GM18507 (cell line): ENCODE measurements at places on chromosomes 12 and 14.

GRCh38 chr12:121911824-121912585 lies 6.4 kb upstream of the CFAP251 start:
- no peak for DNase-seq

DNA sequence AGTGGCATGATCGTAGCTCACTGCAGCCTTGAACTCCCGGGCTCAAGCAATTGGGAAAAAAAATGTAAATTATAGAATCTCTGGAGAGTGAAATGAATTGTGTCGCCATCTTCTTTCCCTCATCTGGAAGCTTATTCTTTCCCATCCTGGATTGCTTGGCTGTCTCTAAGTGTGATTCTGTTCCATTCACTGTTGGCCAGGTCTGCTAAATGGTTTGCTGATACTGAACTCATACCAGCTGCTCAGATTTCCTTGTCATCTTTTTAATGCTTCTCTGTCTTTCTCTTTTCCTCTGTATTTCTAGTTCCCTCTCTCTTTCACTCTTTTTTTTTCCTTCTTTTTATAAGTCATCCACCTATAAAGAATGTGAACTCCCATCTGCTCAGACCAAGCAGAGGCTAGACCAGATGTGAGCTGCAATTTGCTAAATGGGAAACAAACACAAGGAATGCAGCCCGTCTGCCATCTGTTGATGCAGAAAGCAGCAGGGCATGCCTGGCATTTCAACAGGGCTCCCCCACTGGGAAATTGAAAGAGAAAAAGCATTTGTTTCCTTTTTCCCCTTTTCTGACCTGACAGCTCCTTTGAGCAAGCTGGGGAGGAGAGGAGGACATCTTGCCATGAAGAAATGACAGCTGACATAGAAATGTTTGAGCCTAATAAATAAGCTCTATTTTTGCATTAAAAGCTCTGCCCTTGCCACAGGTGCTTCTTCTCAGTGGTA lies 1823.6 kb upstream of the FLRT2 start:
- DNase-seq: no peak

DNA sequence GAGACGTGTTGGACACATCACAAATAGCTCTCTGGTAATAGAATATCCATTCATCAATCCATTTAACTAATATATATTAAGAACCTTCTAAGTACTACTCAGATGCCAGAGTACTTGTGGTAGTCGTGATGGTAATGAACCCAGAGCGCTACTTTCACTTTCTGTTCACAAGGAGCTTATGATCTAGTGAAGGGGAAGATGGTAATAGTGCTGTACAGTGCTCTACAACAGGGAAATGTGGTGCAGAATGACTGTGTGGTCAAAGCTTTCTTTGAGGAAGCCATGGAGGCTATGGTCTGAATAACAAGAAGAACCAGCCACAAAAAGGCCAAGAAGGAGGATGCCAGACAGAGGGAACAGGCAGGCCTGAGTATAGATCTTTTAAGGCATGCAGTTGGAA lies 212.0 kb downstream of the PTPRO start:
- no peak for DNase-seq

DNA sequence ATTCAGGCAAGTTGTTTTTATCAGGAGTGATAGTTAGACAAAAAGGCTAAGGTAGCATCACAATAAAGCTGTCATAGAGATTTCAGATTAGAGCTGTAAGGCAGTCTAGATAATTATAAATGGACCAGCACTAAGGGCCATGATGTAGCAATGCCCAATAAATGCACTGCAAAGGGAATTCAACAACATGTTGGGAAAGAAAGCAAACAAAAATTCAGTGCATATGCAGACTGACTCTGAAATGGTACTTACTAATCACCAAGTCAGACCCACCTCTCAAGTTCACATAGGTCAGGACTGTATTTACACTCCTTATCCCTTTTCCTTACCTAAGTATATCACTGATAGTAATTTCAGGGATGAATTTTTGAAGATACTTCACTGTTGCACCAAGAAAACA lies 33.7 kb upstream of the SOS2 start:
- DNase-seq: no peak

DNA sequence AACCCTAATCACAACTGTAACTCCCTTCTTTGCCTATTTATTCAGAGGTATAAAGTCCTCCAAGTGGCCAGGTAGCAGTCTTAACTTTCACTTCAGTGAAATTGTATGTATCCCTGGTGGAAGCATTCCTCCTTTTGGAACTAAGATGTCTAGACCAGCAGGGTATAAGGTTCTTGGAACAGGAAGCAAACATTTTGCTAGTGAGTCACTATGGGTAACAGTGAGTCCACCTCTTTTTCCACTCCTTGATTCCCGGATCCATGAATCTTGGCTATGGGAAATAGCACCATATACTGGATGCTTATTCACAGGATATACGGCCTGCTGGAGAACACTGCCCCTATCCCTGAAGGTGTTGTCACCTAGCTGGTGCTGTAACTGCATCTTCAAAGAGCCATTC lies 80.2 kb downstream of the KCNA5 start:
- DNase-seq: no peak

GRCh38 chr12:130508318-130508717 lies 170.6 kb downstream of the PIWIL1 start:
- DNase-seq: no peak

- no peak for DNase-seq
Observed at GRCh38 chr12:64665514-64665913, 55.2 kb downstream of the RASSF3 start.

DNA sequence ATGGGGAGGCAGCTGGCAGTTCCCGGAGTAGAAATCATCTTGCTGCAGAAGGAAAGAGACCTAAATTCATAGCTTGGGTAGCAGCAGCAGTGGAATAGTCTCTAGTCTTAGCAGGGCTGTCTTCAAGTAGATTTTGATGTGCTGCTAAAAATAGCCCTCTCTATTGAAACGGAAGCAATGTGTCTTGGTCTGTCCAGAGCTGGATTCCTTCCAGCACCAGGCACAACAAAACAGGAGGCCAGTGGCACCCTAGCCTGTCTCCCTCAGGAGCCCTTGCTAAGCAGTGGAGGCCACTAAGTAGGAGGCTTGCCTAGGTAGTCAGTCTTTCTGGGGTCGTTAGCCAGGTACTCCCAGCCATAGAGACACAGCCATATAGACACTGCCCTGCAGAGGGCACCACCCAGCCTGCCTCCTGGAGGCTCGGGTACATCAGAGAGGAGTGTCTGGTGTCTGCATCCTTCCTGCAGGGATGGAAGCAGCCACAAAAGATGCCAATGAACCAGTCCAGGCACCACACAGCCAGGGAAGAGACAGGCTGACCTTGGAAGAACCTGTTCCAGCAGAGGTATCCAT lies 97.5 kb downstream of the CRACR2A start:
- DNase-seq: no peak

- no peak for DNase-seq
Observed at GRCh38 chr12:85279449-85280164, 413 bp upstream of the ALX1 start.

DNA sequence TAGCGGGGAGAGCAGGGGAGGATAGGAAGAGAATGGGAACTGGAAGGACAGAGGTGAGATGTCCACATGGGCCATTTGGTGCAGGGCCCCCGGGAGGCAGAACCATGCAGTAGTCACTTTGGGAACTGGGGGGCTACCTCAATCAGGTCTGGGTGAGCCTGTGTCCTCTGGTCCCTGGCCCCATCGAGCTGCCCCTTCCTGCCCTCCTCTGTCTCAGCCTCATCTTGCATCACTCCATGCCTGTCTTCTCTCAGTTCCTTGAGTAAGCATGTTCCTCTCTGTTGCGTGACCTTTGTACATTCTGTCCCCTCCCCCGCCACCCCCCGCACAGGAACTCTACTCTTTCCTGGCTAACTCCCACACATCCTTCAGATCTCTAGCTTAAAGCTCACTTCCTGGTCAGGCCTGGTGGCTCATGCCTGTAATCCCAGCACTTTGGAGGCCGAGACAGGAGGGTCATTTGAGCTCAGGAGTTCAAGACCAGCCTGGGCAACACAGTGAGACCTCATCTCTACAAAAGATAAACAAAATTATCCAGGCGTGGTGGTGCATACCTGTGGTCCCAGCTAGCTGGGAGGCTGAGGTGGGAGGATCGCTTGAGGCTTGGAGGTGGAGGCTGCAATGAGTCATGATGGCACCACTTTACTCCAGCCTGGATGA lies 23.2 kb downstream of the FOS start:
- DNase-seq: no peak

- no peak for DNase-seq
Observed at GRCh38 chr14:23162800-23163199, 20.7 kb downstream of the SLC7A8 start.

DNA sequence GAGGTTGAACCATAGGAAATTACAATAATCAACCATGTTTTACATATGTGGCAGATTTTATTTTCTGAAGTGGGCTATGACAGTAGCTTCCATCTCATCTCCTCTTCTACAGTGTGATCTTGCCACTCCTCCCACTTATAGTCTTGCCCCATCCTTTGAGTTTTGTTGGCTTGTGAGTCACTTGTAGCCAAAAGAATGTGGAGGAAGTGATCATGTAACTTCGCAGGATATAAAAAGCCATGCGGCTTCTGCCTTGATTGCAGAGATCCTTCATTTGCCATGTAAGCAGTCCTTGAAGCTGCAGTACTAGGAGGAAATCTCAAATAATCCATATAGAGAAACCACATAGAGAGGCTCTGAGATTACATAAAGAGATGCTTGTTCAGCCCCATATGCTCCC lies 13.7 kb upstream of the ZNF84 start:
- DNase-seq: no peak

GRCh38 chr14:103000291-103000921 lies 56.9 kb downstream of the CDC42BPB start:
- no peak for DNase-seq

DNA sequence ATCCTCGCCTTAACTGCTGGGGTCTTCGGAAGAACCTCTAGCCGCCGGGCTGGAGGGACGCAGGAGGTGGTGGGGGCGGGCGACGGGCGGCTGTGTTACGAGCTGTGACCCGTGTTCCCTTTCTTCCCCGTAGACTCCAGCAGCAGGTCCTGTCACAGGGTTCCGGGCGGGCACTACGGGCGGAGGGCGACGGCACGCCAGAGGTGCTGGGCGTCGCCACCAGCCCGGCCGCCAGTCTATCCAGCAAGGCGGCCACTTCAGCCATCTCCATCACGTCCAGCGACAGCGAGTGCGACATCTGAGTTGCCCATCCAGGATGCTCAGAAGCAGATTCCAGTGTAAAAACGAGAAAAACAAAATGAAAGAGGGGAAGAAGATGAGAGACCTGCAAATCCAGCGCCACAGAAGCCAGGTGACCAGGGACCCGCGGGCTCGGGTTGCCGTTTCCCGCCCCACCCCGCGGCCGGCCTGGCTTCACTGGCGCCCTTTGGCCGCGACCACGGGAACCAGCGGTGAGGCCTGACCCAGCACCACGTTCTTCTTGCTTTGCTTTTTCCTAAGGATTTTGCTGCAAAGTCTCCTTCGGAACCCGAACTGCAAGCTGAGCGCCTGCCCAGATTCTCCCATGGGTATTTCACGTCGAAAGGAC lies 2.1 kb downstream of the SIX6 start:
- no peak for DNase-seq

- no peak for DNase-seq
Observed at GRCh38 chr14:98651037-98651436, 621.0 kb downstream of the BCL11B start.

GRCh38 chr14:66842911-66843512 lies 335.1 kb downstream of the GPHN start:
- DNase-seq: no peak

DNA sequence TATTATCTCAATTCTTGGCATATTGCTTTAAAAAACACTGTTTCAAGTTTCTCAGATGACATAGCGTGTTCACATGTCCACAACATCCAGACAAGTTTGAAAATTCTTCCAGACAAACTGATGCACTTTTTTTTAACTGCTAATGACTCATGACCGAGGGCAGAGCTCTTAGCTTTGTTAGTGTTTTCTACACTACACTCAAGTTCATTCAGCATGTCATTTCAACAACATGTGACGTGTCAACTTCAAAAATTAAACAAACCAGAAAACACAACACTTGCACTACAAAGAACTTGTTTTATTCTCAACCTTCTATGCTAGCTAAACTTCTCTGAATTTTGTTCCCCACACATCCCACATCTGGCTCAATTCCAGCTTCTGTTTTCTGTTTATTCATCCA lies 1186.3 kb upstream of the FLRT2 start:
- no peak for DNase-seq

- no peak for DNase-seq
Observed at GRCh38 chr12:3964439-3964838, 91.2 kb upstream of the PARP11 start.

GRCh38 chr12:129550353-129550752 lies 353.5 kb downstream of the TMEM132D start:
- no peak for DNase-seq

DNA sequence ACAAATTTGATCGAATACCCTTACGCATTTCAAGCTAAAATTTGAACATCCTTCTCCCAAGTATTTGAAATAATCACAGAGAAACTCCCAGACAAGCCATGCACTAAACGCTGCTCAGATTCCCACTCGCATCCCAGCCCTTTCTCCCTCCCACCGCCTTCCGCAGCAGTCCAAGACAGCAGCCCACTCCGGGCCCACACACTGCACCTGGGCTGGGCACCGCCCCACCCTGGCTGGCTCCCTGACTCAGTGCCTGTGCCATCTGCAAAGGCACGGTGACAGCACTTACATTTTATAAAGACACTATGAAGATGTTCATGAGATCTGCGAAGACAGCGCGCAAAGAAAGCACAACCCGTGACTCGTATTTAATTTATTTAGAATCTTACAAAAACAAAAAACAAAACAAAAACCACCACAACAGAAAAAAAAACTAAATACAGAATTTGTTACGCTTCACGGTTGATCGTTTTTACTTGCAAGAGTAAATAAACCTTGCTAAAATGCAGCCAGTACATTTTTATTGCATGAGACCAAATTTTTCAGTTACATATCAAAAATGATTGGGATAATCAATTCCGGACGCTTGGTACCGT lies 17.2 kb upstream of the CDK2AP1 start:
- DNase-seq: no peak

- DNase-seq: no peak
Observed at GRCh38 chr12:105262461-105263184, 26.6 kb upstream of the APPL2 start.

DNA sequence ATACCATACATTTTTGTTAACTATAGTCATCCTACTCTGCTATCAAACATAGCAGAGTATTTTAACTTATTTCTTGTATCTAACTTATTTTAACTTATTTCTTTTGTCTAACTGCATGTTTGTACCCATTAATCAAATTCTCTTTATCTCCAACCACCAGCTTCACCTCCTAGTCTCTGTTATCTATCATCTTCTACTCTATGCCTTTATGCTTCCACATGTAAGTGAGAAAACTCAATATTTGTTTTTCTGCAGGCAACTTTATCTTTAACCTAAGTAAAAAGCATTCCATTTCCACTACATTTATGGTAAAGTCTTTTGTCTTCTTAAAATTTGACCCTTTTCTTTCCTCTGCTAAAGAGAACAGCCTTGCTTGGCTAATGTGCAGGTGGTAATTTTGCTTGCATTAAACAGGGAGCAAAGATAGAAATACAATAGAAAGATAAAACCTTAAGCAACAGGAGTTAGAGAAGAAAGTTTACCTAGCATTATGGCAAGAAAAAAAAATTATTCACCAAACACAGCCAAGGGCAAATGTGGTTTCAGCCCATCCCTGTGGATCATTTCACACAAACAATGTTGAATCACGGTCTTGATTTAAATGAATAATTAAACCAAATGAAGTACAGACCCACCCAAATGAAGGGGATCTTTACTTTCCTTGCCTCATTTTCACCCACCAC lies 110.9 kb upstream of the TSPAN8 start:
- DNase-seq: no peak

- no peak for DNase-seq
Observed at GRCh38 chr12:49951411-49952240, 1.1 kb downstream of the AQP2 start.
